ENCODE measurements at places on chromosomes 2 and 18.

DNA sequence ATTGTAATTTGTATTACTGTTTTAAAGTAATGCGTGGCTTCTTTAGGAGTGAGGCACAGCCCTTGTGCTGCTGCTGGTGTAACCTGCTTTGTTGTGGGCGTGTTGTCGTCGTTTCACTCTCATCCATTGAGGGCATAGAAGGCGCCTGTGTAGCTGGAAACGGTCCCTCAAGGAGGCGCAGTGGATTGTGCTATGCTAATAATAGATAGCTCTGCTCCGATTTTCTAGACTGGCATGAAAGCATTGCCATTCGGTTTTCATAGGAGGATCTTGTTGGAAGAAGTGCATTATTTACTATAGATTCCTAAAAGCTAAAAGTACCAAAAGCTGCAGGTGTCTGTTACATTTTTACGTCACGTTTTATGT, 17.9 kb downstream of the RAB12 start:
- no peak for DNase-seq

GRCh38 chr2:111035830-111036441, 84.8 kb upstream of the BCL2L11 start:
- DNase-seq: no peak

- no peak for DNase-seq
These were observed 226.2 kb downstream of the GALNT13 start for GRCh38 chr2:154097833-154098398.

DNA sequence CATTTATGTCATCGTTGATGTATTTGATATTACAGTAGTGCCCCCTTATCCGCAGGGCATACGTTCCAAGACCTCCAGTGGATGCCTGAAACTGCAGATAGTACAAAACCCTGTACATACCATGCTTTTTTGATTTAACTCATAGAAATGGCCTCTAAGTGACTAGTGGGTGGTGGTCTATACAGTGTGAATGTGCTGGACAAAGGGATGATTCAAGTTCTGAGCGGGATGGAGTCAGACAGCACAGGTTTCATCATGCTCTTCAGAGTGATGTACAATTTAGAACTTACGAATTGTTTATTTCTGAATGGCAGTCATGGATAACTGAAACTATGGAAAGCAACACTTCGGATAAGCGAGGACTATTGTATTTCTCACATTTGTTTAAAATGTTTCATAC, 473.1 kb upstream of the FANCL start:
- no peak for DNase-seq

- peak; percentile 32 for DNase-seq
These were observed 21.7 kb upstream of the UGP2 start for GRCh38 chr2:63819765-63820717.

- DNase-seq: no peak
These were observed 117.1 kb upstream of the BOD1L2 start for GRCh38 chr18:57029761-57030160.

DNA sequence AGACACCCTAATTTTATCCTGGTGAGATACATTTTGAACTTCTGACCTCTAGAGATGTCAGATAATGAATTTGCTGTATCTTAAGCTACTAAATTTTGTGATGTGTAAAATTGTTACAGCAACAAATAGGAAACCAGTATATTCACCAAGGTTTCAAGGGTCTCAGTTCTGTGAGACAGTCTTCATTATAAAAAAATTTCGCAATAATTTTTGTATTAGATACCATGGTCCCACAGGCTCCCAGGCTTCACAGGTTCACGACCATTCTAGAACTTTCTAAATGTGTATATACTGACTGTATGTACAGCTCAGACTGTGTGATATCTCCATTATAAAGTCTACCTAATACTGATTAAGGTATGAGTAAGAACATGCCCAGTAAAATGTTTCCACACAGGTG, 181.4 kb downstream of the ZNF804A start:
- no peak for DNase-seq

- DNase-seq: peak; percentile 47
These were observed 256.6 kb downstream of the PIEZO2 start for GRCh38 chr18:10892786-10893185.

GRCh38 chr2:58540681-58541080, 299.6 kb upstream of the FANCL start:
- no peak for DNase-seq

DNA sequence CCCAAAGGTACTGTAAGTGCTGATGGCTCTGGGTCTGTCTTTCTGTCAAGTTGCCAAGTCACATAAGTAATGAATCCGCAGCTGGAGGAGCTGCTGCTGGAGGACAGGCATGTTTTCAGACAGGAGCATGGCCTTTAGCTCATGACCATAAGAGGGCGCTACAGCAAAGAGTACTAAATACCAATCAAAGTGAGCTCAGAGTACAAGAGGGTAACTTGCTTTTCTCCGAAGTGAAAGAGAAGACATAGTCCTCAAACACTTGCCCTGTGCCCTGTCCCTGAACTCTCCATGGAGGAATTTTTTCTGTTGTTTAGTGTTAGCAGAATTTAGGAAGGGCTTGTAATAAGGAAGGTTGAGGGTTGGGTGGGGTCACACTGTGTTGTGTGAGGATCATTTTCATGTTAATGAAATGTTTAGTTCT, 58.0 kb upstream of the EML6 start:
- no peak for DNase-seq

DNA sequence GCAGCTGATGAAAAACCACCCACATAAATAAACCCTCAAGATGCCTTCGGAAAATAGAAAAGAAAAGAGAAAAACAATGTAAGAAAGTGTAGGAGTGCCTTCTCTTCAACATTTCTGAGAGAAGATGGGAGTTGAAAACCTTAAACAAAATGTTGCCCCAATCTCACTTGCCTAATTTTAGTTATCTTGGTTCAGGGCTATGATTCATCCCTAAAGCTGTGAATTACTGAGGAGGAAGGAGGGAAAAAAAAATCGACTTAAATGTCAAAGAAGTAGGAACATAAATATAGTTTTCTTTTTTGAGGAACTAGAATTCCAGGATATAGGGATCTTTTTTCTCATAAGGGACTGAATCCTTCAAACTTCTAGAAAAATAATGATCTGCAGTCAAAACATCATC, 360.3 kb downstream of the TGIF1 start:
- no peak for DNase-seq

DNA sequence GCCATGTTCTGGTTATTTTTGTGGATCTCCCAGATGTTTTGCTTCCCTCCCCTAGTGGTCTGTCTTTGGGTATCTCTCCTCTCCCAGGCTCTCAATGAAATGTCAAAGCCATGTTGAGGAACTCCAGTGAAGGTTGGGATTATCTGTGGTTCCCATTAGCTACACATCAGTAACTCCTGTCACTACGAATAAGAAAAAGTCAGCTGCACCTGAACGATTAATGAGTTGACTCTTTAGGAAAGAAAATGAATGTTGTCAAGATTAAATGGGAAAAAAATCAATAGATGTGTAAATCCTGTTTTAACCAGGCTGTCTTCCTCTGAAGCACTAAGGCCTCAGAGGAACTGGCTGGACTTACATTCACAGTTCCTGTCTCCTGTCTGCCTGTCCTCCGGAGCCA, 94.0 kb upstream of the DAPL1 start:
- DNase-seq: no peak

GRCh38 chr2:124822516-124822915, 797.4 kb downstream of the CNTNAP5 start:
- no peak for DNase-seq

GRCh38 chr2:174888646-174889271, 116.4 kb downstream of the CHN1 start:
- no peak for DNase-seq

DNA sequence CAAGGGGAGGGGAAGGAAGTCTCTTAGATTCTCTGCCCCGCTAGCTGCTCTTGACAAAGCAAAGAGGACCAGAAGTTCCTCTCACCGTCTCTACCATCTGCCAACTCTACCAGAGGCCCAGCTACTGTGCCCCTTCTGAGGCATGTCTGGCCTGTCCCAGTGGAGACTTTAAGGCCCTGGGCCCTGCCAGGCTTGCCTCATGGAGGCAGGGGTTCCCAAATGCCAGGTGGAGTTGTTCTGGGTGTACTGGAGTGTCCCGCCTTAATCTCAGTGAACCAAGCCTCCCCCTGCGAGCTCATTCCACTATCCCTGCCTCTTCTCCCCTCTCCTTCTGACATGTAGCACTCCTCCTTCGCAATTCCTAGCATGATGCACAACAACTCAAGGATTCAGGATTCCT, 2.2 kb downstream of the HOXD12 start:
- no peak for DNase-seq

DNA sequence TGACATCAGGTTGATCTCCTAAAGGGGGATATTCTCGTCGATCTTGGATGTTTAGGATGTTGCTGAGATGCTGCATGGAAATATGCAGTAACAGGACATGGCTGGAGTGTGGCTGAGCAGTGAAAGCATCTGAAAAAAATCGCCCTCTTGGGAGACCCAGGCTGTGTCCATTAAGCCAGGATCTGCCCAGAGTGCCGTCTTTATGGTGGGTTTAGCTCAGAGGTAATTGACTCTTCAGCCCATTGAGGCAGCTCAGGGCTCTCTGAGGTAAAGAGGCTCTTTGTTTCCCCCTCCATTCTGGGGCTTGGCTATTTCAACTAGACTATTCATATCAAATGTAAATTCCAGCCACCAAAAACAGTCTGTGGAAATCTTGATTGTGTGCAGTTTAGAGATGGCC, 26.5 kb downstream of the OSBPL6 start:
- DNase-seq: no peak

- DNase-seq: no peak
These were observed 18.7 kb downstream of the DYSF start for GRCh38 chr2:71472019-71472418.

- no peak for DNase-seq
These were observed 25.7 kb downstream of the SCN7A start for GRCh38 chr2:166468124-166469024.

DNA sequence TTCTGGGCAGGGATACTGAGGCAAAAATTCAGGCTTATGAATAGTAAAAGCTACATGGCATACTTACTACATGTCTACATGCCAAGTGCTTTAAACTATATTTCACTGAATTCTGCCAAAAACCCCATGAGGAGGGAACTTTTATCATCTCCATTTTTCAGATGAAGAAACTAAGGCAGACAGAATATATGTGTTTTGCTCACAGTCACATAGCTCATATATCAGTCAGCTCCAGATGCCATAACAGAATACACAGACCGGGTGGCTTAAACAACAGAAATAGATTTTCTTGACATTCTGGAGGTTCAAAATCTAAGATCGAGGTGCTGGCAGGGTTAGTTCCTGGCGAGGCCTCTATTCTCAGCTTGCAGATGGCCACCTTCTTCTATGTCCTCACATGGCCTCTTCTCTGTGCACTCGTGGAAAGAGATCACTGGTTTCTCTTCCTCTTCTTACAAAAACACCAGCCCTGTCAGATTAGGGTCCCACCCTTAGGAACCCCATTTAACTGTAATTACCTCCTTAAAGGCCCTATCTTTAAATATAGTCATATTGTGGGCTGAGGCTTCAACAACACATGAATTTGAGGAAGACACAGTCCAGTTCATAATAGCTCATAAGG, 27.1 kb upstream of the CREB1 start:
- no peak for DNase-seq

GRCh38 chr2:120607506-120607905, 128.2 kb upstream of the GLI2 start:
- no peak for DNase-seq

- DNase-seq: no peak
These were observed 47.6 kb upstream of the TMEM87B start for GRCh38 chr2:112007493-112007892.
